Activated CD4-positive, alpha-beta T cell treated with anti-CD3 and anti-CD28 coated beads, Interleukin-2, amount 10 ng/mL, durations not matched to agents 7 days and 5 days (primary cell): ENCODE measurements at places on chromosomes 11 and 22. TPM values are rescaled to one million over a fixed set of nuclear protein-coding genes. Genes with fewer than 3 reads are reported as not detected.

The SYT8 gene
- total RNA-seq = not detected

The PRRG4 gene
- 0.30 TPM for total RNA-seq

DNA sequence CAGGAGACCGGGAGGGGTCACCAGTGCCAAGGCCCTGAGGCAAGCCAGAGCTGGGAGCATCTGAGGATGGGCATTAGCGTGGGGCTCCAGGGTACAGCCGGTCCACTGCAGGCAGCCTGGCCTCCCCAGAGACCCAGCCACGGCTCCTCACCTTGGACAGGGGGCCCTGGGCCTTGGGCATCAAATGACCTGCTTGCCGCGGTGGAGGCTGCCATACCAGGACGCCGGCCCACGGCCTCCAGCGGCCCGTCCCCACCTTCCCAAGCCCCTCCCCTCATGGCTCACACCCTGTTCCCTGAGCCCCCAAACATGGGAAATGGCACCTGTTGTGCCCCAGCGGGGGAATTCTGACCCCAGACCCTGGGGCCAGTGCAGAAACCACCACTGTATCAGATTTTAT, 12.7 kb upstream of the RTN4R start:
- no peak for DNase-seq
- no peak overlapping the region for H3K27ac ChIP-seq
- H3K36me3 ChIP-seq = no peaks in the 10 kb centered on the region
- no peaks in the 10 kb centered on the region for H3K27me3 ChIP-seq
- no peak overlapping the region for H3K4me3 ChIP-seq
- no peaks in the 10 kb centered on the region for H3K4me1 ChIP-seq

- no peaks in the 10 kb centered on the region for H3K27me3 ChIP-seq
- no peak overlapping the region for H3K27ac ChIP-seq
- no peaks in the 10 kb centered on the region for H3K36me3 ChIP-seq
- DNase-seq = no peak
Measured at GRCh38 chr22:17864398-17865182, 90.3 kb upstream of the BID start.

DNA sequence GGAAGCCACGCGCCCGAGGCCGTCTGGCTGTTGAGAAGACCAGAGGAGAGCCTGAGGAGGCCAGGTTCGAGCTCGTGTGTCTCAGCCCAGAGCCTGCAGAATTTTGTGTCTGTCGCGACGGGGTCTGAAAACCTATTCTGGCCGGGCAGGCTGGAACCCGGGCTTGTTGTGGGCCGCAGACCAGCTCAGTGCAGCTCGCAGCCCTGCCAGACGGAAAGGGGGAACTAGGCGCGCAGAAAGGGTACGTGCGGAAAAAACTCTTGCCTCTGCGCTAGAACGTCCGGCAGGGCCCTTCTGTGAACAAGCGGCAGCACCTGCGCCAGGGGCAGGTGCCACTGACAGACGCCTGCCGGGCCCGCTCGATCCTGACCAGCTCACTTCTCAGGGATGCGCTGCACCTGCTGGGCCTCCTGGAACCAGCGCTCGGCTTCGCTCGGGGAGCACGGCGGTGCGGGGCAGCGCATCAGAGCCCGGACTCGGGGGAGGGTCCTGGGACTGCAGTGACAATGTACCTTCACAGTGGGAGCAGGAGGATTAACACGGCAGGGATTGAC, 409.3 kb downstream of the BRD1 start:
- DNase-seq = no peak
- H3K4me1 ChIP-seq = no peaks in the 10 kb centered on the region
- no peak overlapping the region for H3K27ac ChIP-seq
- no peak overlapping the region for H3K4me3 ChIP-seq
- H3K27me3 ChIP-seq = no peaks in the 10 kb centered on the region

GRCh38 chr22:35894937-35895708, 133.5 kb downstream of the RBFOX2 start:
- no peak overlapping the region for H3K4me3 ChIP-seq
- no peak for DNase-seq
- no peaks in the 10 kb centered on the region for H3K36me3 ChIP-seq
- peaks cover under 1% of the 10 kb centered on the region for H3K4me1 ChIP-seq

- H3K27ac ChIP-seq = no peak overlapping the region
- no peak for DNase-seq
- H3K4me1 ChIP-seq = peaks cover 10% of the 10 kb centered on the region
- H3K27me3 ChIP-seq = peaks cover 12% of the 10 kb centered on the region
Measured at GRCh38 chr11:72665911-72666472, 8.2 kb downstream of the PDE2A start.

DNA sequence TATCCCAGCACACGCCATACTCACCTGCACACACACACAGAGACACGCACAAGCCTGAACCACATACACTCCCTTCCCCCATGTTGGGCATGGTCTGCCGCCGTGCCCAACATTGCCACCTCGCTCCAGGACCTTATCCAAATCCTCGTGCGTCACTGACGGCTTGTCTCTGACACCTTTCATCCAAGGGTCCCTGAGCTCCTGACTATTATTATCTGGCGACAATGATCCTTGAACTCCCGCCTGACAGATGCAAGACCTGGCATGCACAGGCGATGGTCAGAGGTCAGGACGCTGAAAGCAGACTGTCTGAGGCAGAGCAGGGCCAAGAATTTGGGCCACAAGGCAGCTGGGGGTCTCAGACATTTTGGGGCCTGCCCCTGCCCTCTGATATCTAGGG, 4.2 kb downstream of the MB start:
- no peaks in the 10 kb centered on the region for H3K27me3 ChIP-seq
- no peak overlapping the region for H3K27ac ChIP-seq
- DNase-seq = no peak
- no peaks in the 10 kb centered on the region for H3K36me3 ChIP-seq
- no peak overlapping the region for H3K4me3 ChIP-seq
- H3K4me1 ChIP-seq = peaks cover 25% of the 10 kb centered on the region

DNA sequence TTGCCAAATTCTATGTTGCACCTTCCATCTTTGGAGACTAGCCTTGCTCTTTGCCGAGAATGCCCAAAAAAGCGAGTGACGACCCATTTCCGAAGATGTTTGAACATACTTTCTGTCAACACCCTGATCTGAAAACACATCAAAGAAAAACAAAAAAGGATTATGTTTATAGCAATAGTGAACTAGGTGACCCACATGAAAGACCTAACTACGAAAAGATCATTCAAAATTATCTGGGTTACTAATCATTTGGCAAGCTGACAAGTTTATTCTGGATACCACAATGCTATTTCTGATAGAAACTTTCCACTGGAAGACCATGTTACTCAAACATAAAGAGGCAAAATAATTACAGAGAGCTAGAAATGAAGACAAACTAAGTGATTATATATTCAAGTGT, 27.0 kb downstream of the KCNJ1 start:
- no peaks in the 10 kb centered on the region for H3K27me3 ChIP-seq
- H3K4me1 ChIP-seq = peaks cover 52% of the 10 kb centered on the region
- DNase-seq = no peak
- H3K27ac ChIP-seq = no peak overlapping the region
- peaks cover 8% of the 10 kb centered on the region for H3K36me3 ChIP-seq

GRCh38 chr11:128465531-128465930, 121.8 kb downstream of the ETS1 start:
- H3K27ac ChIP-seq = peak overlapping the region; percentile 91
- H3K36me3 ChIP-seq = peaks cover 99% of the 10 kb centered on the region
- DNase-seq = peak; percentile 39
- H3K27me3 ChIP-seq = no peaks in the 10 kb centered on the region
- peaks cover 97% of the 10 kb centered on the region for H3K4me1 ChIP-seq
- peak overlapping the region; percentile 55 for H3K4me3 ChIP-seq

DNA sequence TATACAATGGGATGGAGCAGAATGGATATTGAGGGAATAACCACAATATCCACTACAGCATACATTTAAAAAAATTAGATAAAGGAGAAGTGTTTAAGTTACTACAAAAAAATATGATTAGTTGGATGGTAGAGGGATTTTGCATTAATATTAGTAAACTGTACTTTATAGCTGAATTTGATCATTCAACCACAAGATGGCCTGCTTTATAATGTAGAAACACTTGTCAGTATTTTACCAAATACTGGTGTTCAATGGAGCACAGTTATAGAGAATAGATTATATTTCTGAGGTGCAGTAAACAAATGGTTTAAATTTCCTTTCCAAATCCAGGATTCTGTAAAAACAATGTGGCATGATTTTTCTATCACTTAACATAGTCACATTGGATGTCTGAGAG, 818.8 kb upstream of the CHORDC1 start:
- no peak overlapping the region for H3K4me3 ChIP-seq
- DNase-seq = no peak
- H3K27me3 ChIP-seq = no peaks in the 10 kb centered on the region
